ENCODE measurements at places on chromosomes 7 and 10.

- DNase-seq = no peak
These were observed 55.4 kb downstream of the TNS3 start for GRCh38 chr7:47526466-47526865.

- no peak for DNase-seq
These were observed 145.5 kb downstream of the ZEB1 start for GRCh38 chr10:31464552-31464951.

DNA sequence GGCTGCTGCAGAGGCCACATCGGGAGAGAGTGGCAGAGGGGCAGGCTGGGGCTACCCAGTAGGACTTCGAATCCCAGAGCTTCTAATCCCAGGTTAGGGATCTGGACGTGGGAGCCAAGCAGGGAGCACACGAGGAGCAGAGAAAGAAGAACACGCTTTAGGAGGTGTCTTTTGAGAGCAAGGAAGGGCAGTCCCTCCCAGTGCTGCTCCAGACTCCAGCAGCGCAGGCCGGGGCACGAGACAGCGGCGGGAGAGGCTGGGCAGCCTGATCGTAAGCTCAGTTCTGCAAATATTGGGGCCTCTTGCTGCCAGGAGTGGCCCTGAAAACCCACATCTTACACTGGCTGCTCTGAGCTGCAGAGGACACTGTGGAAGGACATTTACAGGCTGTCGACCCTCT lies 75.9 kb downstream of the HIPK2 start:
- DNase-seq = no peak

DNA sequence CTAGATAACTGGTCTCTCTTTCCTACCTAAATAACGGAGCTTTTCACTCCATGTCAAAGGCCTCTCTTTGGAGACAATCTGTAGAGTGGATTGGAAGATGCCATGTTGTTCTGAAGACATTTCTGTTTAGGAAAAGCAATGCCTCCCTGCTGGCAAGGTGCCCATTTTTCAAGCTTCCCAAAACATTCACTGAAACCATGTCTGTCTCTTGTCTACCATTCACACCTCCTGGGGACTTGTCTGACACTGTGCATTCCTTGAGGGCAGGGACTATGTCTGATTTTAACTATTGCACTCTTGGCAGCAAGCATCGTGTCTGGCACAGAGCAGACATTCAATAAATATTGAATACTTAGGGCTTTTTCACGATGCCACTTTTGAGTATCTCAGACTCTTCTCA lies 528.9 kb upstream of the NRP1 start:
- no peak for DNase-seq

GRCh38 chr7:11181590-11181989 lies 207.9 kb downstream of the PHF14 start:
- no peak for DNase-seq

DNA sequence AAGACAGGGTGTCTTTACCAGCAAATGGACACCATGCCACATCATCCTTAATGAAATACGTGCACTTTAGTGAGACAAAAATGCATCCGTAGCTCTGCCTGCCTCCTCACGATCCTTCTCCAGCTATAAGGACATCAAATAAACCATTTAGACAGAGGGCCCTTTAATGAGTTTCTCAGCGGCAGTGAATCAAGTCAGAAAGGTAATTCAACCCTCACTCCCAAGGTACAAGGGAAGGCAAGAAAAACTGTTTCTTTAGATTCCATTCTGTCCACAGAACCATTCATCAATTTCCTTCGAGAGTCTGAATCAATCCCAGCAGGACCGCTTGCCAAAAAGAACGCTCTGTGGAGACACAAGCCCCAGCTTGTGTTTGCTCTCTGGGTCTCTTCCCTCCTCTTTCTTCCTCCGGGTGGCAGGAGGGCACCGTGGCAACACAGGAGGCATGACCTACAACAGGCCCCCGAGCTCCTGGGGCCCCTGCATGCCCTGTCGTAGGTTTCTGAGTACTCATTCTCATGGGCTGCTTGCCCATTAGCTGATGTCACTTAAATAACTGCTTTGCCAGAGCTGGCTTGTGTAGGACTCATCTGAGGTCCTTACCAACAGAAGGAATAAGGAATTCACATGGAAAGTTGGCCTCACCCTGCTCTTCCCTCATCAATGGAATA lies 297.8 kb upstream of the PRKCQ start:
- DNase-seq = peak; percentile 3

DNA sequence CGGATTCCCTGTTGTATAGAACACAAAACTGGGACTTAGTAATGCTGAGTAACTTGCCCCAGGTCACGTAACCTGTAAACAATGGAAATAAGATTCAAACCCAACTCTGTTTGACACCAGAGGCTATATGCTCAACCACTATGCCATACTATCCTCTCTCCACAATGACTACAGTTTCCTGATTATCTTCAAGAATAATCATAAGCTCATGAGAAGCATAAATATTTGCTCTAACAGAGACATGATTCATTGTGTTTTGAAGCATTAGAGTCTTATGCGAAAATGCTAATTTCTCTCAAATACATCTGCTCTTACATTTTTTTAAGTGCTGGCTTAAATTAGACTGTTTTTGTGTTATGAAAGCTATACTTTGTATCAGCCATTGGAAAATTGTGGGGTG lies 241.3 kb downstream of the LHFPL3 start:
- no peak for DNase-seq

DNA sequence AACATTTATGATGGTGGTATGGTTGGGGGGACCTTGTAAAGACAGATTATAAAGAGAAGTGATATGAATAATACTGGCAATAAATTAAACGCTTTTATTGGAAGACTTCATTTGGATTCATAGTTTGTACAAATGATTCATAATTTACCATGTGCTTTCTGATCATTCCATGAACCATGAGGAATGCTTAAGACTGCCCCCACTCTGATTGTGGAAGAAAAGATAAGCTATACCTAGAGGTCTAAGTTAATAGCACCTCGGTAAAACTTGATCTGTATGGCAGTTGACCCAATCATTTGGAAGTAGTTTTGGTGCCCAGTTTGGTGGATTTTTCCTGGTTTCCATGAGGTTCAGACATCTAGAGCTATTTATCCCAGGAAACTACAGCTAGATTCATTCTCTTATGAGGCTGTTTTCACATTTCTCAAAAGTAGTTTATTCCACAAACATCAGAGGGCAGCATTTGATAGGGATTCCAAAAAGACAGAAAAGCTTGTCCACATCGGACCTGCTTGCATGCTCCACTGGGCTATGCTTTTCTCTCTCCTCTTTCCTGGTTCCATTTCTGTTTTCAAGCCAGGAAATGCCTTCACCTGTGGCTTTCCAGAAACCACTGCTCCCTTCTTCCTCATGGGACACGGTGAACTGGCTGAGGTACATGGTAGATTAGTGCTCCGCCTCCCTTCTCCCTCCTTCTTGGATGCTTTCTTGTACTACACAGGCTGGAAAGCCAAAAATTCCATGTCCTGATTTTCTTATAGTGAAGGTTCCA lies 29.2 kb downstream of the TFAM start:
- DNase-seq = peak; percentile 85

- no peak for DNase-seq
These were observed 1148.0 kb upstream of the CELF2 start for GRCh38 chr10:9869606-9870176.

- DNase-seq = peak; percentile 69
These were observed 303.3 kb downstream of the IPMK start for GRCh38 chr10:57964351-57964750.

DNA sequence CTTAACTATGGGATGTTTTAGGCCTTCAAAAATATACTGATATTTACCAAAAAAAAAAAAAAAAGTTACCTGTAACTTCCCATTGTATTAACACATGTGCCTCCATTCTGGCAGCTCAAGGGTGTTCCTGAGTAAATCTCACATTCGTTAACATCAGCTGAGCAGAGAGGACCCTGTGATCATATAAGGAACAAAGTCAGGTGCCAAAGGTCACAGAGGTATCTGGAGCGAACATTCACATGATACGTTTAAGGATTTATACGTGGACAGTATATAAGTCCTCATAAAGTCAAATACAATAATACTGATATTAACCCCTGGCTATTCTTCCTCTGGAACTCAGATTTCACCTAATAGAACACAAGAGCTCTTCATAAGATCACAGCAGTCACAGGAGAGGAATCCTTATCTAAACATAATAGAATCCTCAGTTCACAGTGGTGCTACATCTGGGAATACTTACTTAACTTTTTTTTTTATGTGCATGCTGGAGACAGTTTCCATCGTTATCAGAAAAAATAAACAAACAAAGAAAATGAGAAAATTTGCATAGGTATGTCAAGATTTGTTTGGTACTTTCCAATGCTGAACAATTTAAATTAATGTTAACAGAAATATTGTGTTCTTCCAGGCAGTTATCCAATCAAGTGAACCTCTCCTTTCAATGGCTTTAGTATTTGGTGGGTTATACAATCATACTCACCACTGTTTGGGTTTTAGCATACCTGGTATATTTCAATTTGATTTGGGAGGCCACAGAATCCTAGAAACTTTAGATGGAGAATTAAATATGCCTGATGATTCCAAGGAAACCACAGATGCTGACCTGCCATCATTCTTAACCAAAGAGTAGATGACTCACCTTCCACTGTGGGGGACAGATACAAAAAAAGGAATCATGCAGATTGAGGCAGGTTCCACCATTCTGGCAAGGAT lies 6.6 kb downstream of the CUBN start:
- DNase-seq = peak; percentile 89

DNA sequence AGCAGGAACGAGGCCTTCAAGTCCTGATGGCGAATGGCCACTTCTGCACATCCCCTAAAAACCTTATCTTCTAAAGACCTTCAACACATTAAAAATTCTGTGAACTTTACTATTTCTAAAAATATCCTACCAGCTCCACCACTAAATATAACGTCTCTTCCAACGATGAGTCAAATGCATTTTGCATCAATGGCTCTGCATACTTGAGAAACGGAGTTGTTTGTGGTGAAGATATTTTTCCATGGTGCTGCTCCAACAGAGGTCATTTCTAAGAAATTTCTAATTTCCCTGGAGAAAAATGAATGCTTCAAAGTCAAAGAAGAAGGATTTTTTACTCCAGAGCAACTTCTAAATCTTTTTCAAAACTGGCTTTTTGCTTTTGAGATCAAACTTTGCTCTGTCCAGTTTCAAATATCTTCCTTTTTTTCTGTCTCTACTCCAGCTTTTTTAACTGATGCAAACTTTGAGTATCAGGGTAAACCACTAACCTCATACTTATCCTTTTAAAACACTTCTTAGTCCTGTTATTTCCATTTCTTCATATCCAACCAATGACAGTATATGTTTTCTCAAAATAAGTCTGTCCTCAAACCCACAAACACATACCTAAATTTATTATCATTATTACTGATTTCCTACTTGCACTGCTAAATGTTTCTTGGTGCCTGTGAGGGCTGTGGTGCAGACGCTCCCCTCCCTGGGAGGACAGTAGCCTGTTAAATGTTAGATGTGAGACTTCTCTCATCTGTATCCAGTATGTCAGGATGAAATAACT lies 258.1 kb downstream of the KLF6 start:
- peak; percentile 93 for DNase-seq

DNA sequence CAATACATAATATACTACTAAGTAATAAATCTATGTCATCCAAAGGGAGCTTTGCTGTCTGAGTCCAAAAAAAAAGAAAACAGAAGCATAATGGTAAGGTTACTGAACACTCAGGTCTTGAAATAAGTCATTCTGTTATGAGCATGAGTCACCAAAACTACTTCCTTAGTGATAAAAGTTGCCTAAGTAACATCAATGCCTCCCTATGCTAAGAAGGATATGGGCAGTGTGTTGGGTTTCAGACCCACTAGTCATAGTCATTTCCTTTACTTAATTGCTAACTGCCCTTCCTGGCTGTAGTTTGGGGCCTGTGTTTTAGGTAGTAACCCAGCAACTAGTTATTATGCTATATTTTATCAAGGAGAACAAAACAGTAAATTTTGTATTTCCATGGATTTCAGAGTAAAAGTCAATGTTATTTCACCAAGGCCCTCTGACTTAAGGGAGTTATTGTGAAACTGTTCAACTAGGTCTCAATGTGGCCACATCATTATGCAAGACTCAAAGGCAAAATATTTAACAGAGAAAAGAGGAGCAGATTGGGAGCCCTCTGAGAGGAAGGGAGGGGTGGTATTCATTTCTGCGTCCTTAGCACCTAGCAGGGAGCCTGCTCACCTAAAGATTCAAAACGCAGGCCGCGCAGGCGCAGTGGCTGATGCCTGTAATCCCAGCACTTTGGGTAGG lies 11.7 kb upstream of the VIM start:
- DNase-seq = peak; percentile 97

DNA sequence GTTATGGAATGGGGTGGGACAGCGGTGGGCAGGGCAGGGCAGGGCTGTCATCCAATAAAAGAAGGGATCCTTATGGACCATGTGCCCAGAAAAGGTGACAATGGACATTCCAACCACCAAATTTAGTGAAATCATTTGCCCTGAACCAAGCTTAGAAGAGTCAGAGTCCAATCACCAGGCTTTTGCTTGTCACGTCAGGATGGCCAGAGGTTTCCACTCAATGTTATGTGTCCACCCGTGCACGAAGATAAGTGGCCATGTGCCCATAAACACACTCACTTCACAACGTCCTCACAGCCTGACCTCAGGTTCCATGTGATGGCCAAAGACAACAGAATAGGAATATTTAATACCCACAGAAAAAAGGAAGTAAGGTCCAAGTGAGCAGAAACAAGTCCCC lies 36.6 kb upstream of the PLPP4 start:
- DNase-seq = no peak

GRCh38 chr7:47556511-47557180 lies 25.3 kb downstream of the TNS3 start:
- no peak for DNase-seq

DNA sequence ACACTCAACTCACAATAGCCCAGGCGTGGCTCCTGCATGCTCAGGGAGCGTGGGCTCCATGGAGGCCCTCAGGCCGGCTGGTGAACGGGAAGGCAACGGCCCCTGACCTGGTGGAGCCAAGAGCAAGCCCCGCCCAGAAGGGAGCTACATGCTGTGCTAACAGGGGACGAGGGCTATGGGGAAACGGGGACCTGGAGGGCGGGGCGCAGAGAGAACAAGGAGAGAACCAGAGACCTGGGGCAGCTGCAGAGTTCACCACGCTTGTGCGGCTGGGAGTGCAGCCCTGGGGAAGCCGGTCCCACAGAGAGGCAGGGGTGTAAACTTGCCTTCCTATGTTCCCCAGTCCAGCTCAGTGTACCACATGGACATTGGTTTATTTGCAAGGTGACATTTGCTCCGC lies 69.2 kb upstream of the PPP2R2D start:
- no peak for DNase-seq

GRCh38 chr7:154865984-154866685 lies 136.8 kb downstream of the PAXIP1 start:
- no peak for DNase-seq

Measured in fibroblast of upper back skin (primary cell).